Tibial artery (tissue), 4 donors: ENCODE measurements at places on chromosomes 3 and 15.
A peak's percentile ranks its signal among the peaks of the same experiment; 100 is the strongest.

- no peak for DNase-seq
Measured at GRCh38 chr15:91456251-91456718, 356.2 kb downstream of the SV2B start.

DNA sequence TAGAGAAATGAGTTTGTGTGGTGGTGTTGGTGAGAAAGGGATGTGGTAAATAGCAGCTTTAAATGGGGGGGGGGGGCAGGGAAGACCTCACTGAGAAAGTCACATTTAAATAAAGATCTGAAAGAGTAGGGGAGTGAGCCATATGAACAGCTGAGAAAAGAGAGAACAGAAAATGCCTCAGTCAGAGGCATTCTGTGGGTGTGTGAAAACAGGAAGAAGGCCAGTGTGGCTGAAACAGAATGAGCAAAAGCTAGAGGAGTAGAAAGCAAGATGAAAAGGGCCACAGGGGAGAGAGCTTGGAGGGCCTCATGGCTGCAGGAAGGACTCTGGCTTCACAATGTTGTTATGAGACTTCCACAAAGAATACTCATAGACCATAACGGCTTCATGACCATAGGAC is 783.3 kb downstream of the ZPLD1 start:
- no peak for DNase-seq

GRCh38 chr15:28022961-28023360 is 76.2 kb downstream of the OCA2 start:
- no peak for DNase-seq

GRCh38 chr3:88132894-88133293 is 16.9 kb upstream of the C3orf38 start:
- DNase-seq = no peak

DNA sequence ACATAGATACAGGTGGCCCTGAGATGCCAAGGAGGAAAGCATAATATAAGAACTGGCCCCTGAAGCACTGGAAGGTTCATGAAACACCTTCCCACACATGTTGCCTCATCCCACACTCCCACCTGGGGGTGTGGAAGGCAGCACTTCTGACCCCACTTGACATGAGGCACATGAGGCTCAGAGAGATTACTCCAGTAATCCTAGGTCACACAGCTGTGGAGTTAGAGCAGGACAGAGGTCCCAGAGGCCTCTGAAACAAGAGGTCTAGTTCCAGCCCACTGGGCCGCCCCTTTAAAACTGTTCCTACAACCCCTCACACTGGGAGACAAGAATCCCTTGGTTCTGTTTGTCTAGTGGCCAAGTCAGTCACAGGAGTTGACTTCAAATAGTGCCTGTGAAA is 7.2 kb downstream of the SSUH2 start:
- peak; percentile 17 for DNase-seq

GRCh38 chr3:178231645-178232044 is 304.6 kb upstream of the KCNMB2 start:
- DNase-seq = no peak

DNA sequence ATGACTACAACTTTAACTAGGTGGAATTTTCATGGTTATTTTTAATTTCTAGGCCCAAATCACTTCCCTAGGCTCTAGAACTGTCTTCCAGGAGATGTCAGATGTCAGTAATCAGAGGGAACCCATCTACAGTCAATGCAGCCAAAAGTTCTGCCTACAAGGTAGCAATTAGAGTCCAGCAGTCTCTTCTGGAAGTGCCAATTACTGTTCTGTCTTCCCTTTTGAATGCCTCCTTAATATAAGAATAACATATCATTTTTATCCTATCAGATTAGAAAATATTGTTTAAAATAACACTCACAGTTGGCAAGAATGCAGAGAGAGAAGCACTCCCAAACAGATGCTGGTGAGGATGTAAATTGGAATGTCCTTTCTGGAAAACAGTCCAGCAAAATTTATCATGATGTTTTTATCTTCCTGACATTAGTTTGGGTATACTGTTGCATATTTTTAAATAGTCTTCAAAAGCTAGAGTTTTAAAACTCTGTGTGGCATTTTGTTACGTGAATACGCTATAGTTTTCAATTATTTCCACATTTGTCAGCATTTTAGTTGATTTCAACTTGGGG is 543.7 kb downstream of the FHIT start:
- DNase-seq = no peak

DNA sequence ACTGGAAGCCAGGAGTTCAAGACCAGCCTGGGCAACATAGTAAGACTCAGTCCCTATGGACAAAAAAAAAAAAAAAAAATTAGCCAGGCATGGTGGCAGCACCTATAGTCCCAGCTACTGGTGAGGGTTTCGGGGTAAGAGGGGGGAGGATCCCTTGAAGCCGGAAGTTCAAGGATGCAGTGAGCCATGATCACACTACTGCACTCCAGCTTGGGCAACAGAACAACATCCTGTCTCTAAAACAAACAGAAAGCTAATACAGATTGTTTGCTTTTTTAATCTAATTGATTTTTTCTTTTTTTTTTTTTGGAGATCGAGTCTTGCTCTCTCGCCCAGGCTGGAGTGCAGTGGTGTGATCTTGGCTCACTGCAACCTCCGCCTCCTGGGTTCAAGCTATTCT is 1.6 kb upstream of the IMP3 start:
- no peak for DNase-seq

DNA sequence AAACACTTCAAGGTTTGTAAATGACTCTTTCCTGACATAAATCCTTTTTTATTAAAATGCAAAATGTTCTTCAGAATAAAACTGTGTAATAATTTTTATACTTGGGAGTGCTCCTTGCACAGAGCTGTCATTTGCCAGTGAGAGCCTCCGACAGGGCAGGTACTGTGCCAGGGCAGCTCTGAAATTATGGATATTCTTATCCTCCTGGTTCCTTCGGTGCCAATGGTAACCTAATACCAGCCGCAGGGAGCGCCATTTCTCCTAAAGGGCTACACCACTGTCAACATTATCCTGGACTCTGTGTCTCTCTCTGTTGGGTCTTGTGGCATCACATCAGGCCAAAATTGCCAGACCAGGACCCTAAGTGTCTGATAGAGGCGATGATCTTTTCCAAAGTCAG is 33.0 kb downstream of the CHDH start:
- no peak for DNase-seq

DNA sequence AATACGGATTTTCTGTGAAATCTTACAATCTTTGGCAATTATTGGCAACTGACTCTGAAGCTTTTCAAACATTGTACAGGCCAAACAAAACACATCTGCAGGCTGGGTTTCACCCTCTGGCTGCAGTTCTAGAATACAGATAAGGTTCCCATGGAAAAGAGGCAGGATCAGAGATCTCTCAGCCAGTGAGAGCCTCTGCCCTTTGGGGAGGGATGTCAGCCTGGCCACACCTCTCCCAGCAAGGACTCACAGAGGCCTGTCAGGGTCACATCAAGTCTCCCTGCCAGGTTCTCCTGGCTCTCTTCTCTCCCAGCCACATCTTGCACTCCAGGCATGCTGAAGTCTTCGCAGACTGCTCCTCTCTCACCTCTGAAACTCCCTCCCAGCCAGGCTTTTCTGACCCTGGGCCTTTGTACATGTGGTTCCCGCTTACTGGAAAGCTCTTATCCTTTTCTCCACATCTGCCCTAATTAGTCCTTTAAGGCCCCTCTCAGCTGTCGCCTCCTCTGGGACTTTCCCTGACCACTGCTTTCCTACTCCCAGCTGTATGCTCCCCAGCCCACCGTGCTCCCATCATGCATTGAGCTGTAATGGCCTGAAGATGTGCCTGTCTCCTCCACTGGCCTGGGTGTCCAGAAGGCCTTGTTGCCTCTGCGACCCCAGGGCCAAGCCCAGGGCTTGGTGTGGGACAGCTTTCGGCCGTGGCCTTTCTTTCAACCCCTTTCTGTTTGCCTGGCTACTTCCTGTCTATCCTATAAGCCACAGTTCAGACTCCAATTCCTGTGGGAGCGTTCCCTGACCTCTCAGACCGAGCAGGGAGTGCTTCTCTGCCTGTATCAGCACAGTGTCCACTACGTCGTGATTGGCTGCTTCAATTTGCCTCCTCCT is 4.3 kb downstream of the RBP1 start:
- peak; percentile 89 for DNase-seq

DNA sequence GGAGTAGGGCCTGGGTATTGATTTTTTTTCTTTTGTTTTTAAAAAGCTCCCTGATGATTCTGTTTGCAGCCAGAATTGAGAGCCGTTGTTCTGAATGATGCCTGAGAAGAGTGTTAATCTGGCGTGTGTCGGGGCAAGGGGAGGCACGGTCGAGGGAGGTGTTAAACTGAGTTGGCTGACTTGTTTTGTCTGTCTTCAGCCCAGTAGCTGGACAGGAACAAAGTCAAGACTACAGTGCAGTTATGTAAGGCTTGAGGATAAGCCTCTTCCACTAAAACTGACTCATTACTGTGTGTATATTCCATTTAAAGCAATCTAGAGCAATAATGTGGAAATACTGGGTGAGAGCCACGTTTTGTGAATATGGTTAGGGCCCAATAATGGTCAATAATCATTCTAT is 119.0 kb upstream of the DLG1 start:
- no peak for DNase-seq
